ENCODE measurements at places on chromosomes 2 and 18. TPM values are rescaled to one million over a fixed set of nuclear protein-coding genes. Genes with fewer than 3 reads are reported as not detected.

SLC16A14 gene
- total RNA-seq, result 3.5 TPM

LMAN2L gene
- 31.1 TPM for total RNA-seq

ZNF519 gene
- total RNA-seq, result 6.0 TPM

OR6B2 gene
- total RNA-seq, result not detected

KLHL30 gene
- 0.43 TPM for total RNA-seq

NEU4 gene
- not detected for total RNA-seq

CAPN14 gene
- under 0.01 TPM for total RNA-seq

ERFE gene
- total RNA-seq, result 0.86 TPM

IL1F10 gene
- not detected for total RNA-seq

ANKRD53 gene
- total RNA-seq, result 1.3 TPM

UGT1A10 gene
- total RNA-seq, result not detected

COL4A3 gene
- under 0.01 TPM for total RNA-seq

SNTG2 gene
- total RNA-seq, result under 0.01 TPM

RSAD2 gene
- total RNA-seq, result 1.3 TPM

TCF23 gene
- not detected for total RNA-seq

Data from fibroblast of villous mesenchyme (primary cell).